ENCODE measurements at places on chromosomes 5 and 9.

GRCh38 chr5:55892479-55892878 is 41.3 kb downstream of the IL31RA start:
- no peak for DNase-seq

- no peak for DNase-seq
Measured at GRCh38 chr5:119996128-119996527, 366.8 kb downstream of the FAM170A start.

GRCh38 chr5:143354025-143354424 is 49.5 kb downstream of the NR3C1 start:
- DNase-seq: no peak

GRCh38 chr9:137545123-137545522 is 5.1 kb downstream of the PNPLA7 start:
- DNase-seq: no peak

GRCh38 chr9:9387511-9388115 is 1225.2 kb downstream of the PTPRD start:
- DNase-seq: no peak

DNA sequence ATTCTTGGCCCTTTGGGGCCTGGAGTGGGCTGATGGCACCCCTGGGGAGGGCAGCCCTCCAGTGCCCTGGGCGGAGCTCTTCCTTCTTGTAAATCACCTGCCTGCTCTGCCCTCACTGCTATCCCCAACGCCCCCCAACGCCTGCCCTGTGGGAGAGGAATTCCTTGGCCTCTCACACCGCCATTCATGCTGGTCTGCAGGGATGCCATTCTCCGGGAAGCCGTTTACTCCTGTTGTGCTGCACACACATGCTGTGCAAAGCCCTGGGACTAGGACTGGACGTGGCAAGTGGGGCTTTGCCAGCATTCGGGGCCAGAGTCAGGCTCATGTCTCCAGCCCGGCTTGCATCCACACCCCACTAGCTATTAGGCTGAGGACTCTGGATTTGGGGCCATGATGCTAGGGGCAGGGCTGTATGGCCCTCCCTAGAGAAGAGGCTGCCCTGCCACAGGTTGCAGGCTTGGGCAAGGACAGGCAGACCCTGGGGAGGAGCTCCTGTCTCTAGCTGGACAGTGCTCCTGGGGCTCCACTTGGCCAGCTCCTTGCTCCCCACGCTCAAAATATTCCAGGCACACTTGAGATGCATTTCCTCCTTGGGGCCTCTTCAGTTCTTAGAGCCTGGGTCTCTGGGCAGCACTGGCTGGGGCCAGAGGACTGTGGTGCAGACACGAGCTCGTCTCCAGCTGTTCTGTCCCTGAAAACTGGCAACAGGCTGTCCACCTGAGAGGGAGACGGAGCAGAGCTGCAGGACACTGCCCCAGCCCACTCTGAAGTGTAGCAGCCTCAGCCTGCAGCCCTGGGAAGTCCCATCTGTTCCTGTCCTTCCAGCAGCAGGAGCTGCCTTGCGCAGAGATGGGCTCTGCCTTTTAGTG is 226.9 kb downstream of the CACNA1B start:
- no peak for DNase-seq

DNA sequence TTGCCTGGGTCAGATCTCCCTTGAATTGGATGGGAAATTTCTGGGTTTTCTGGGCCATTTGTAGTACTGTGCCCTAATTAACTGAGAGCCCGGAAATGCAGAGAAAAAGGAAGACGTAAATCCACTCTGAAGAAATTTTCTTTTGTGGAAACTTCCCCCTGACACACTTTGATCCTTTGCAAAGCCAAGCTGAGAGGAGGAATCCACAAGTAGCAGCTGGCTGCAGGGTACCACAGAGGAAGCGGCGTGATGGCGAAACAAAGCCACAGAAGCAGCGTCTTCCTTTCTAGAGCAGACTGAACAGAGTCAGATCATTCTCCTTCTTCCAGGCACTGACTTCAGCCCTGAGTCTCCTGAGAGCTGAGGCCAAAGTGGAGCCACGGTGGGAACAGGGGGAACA is 47.1 kb upstream of the ZNF354A start:
- DNase-seq: no peak

DNA sequence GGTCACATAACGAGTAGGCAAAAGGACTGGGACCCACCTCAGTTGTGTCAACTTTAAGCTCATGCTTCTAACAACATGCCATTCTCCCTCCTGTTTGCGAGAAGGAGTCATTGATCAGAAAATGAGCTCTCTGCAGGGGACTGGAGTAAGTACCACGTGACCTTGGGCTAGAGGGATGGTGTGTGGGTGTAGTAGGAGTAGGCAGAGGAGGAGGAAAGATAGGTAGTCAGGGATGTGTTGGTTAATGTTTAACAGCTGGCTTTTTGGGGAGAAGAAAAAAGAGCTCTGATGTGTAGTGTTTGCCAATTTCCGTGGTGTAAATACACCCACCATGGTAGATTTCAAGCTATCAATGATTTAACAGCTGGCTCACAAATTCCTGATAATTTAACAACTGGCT is 160.3 kb upstream of the TBC1D2 start:
- DNase-seq: no peak

- no peak for DNase-seq
Measured at GRCh38 chr9:133700819-133701320, 37.3 kb downstream of the SARDH start.

GRCh38 chr9:106616026-106616425 is 246.9 kb upstream of the ZNF462 start:
- no peak for DNase-seq

DNA sequence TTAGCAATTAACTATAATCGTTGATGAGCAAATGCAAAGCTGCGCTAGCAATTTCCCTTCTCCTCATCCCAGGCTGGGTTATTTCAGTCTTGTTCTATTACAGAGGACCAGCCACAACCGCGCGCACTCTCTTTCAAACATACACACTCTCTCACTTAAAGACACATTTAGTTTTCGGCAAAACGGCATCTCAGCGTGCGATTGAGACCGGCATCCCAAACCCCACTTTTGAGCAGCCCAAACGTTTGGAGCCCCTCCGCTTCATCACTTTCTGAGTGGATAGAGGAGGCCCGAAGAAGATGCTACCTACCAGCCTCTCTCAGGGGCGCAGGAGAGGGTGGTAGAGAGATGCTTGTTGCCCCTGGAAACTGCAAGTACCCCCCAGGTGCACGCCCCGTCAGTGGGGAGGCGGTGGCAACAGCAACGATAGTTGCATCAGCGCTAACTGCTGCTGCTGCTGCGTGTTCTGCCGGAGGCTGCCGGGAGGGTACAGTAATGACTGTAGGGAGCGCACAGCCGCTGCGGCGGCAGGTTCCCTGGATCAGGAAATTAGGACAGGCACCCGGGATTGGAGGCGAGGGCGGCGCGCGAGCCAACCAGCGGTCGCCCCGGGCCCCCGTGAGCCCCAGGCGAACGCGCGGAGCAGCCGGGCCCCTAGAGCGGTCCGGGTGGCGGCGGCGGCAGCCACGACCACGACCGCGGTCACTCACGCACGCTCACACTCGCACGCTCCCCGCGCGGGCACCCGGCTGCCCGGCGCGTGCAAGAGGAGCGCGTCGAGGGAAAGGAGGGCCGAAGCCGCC is 467 bp upstream of the VLDLR start:
- peak; percentile 92 for DNase-seq

- DNase-seq: no peak
Measured at GRCh38 chr5:167638816-167639215, 652.6 kb upstream of the WWC1 start.

DNA sequence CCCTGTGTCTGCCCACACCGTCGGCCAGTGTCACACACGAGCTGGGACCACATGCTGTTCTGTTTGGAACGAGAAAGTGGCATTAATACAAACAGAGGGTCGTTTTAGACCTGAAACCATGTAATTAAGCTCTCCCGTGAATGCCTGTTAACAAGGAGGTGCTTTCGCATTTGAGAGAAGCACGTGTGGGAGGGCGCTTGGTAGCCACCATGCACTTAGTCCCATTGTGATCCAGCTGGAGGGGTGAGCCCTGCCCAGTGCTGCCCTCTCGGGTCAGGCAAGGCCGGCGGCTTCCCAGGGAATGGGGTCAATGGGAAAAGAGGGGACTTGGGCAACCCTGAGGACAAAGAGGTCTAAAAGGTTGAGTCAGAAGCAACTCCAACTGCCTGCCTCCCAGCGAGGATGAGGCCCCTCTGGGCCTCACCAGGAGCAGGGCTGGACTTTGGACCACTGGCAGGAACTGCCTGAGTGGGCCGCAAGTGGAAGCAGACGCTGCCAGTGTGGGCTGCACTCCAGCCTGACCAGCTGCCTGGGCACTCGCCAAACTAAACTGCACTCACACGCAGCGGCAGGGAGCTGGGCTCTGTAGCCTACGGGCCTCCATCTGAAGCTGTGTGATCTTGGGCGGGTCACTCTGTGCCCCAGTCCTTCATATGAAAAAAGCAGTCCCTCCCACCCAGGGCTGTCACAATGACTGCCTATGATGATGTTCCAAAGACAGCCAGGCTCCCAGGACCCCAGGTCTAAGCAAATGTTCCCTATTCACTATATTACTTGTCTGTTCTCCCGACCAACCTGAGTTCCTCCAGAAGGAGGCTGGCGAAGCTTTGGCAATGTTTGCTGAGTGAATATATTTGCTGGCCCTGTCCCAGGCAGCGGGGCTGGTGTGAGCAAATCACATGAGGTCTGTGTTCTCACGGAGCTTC is 195.7 kb downstream of the CDK5RAP2 start:
- DNase-seq: peak; percentile 37

All from left ventricle myocardium superior (tissue), 1 donor.